ENCODE measurements at places on chromosomes 1 and 21.

- DNase-seq: no peak
Measured at GRCh38 chr1:175840787-175841186, 97.4 kb upstream of the TNR start.

GRCh38 chr1:26724118-26724517 lies 28.3 kb downstream of the ARID1A start:
- DNase-seq: no peak

- DNase-seq: no peak
Measured at GRCh38 chr1:154384650-154385489, 20.3 kb upstream of the IL6R start.

- no peak for DNase-seq
Measured at GRCh38 chr1:71167505-71167904, 86.7 kb upstream of the ZRANB2 start.

DNA sequence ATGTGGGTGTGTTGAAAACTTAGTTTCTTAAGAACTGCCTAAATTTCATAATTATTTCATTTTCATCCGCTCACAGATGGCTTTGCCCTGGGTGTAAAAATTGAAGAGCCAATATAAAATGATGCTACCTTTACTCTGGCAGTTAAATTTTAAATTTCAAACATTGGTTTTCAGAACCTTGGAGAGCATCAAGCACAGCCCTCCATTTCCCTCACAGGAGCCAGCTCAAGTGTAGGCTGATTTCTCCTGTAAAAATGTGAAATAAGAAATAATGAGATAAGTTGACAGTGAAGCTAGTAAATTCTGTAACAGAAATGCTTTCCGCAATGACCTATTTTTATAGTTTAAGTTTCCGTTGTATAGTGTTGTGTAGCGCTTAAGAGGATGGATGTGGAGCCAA lies 53.9 kb upstream of the AKT3 start:
- DNase-seq: no peak

- no peak for DNase-seq
Measured at GRCh38 chr1:26057189-26057588, 10.2 kb downstream of the TRIM63 start.

DNA sequence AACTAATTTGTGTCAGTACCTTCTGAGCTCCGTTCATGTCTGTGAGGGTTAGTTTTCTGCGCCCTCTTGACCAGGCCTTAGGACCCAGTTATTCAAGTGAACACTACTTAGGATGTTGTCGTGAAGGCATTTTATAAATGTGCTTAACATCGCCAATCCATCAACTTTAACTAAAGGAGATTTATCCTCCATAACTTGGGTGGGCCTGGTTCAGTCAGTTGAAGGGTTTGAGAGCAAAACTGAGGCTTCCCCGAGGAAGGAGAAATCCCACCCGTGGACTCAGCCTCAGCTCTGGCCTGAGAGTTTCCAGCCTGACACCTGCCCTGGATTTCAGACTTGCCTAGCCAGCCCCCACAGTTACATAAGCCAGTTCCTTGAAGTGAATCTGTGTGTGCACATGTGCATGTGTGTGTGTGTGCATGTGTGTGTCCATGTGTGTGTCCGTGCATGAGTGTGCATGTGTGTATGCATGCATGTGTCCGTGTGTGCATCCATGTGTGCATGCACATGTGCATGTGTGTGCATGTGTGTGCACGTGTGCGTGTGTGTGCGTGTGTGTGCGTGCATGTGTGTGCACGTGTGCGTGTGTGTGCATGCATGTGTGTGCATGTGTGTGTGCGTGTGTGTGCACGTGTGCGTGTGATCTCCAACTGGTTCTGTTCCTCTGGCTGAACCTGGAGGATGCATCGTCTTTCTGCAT lies 62.1 kb upstream of the PDE9A start:
- no peak for DNase-seq

DNA sequence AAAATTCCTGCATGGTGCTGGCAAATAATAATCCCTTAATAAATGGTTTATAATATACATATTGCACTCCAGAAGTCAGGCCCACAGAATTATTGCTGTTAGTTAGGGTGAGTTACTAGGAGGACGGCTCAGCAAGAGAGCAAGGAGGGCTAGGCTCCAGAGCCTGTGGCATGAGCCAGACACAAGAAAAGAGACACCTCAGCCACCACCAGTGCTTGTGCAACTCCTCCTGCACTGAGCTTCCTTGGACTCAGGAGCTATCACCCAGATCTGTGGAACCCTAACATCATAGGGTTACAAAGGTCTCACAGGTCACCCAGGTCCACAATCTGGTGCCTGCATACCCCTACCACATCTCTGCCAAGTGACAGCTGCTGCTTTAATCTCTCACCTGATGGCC lies 12.8 kb upstream of the LRRC8D start:
- no peak for DNase-seq

DNA sequence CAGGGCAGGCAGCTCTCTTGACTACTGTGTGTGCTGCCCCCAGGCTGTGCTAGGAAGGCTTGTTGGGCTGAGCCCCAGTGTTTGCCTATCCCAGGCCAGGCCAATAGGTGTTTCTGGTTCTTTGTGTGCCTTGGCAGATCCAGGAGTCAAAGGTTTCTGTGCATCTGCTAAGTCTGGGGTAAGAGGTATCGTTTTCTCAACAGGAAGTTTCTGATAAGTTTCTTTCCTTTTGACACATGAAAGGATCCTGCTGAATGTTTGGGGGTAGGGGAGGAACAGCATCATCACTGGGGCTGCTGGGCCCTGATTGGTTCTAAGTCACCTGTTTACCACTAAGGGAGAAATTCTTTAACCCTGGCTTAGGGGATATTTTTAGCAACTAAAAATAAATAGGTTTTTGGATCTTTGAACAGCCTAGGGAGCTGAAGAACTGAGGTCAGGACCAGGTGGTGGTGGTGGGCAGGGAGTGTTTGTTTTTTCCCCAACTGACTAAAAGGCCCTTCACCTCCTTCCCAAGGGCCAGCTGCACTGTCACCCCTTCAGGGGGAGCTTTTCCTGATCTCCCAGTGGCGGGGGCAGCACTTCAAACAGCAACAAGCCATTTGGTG lies 85.1 kb downstream of the KCNN3 start:
- DNase-seq: peak; percentile 35

GRCh38 chr1:194533641-194534040 lies 1347.2 kb upstream of the B3GALT2 start:
- no peak for DNase-seq

- no peak for DNase-seq
Measured at GRCh38 chr1:155324717-155325602, 4.3 kb downstream of the RUSC1 start.

DNA sequence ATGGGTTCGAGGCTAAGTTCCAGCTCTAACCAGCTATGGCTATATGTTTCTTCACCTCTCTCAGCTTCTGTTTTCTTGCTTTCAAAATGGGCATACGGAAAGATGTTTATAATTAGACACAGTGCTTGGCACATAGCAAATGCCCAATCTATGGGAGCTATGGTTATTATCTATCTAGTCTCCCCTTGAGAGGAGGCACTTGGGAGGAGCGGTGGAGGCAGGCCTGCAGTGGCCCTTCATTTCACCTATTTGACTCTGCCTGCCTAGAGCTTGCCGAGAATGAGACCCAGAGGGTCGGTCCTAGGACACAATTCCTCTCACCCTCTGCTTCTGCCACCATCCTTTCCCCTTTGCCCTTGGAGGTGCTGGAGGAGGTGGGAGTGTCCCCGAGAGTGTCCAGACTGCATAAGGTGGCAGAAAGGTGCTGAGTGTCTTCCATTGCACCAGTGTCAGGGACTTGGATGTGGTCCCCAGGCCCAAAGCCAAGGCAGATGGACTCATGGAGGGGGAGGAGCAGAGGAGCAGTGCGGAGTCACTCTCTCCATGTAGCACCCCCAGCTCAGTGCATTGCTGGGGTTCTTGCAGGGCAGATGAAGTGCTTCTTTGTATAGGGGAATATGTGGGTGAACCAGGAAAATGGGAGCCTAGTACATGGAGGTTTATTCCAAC lies 9.0 kb downstream of the LGR6 start:
- no peak for DNase-seq

DNA sequence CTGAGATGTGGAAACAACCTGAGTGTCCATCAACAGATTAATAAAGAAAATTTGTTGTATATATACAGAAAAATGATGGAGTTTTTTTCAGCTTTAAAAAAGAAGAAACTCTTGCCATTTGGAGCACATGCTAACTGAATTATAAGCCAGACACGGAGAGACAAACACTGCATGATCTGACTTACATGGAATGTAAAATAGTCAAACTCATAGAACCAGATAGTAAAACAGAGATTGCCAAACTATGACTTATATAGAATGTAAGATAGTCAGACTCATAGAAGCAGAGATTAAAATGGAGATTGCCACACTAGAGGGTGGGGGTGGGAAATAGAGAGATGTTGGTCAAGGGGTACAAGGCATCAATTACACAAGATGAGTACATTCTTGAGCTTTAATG lies 1786.6 kb downstream of the PLA2G4A start:
- no peak for DNase-seq

DNA sequence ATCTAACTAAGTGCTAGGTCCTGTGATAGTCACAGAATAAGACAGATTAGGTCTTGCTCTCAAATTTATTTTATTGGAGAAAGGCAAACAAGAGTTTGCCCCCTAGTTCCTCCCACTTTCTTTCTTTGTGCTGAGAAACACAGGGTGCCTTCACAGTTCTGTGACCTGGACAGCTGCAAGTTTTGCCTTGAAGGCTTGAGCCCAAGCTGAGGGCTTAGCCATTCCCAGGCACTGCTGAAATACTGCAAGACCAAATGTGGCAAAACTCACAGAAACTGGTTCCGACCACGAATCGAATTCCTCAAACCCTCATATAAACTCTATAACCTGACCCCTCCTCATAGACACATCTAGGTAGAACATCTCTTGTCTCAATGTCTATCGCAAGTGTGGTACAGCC lies 227.9 kb downstream of the RERE start:
- no peak for DNase-seq

GRCh38 chr1:41222496-41222895 lies 19.6 kb downstream of the SCMH1 start:
- DNase-seq: no peak

DNA sequence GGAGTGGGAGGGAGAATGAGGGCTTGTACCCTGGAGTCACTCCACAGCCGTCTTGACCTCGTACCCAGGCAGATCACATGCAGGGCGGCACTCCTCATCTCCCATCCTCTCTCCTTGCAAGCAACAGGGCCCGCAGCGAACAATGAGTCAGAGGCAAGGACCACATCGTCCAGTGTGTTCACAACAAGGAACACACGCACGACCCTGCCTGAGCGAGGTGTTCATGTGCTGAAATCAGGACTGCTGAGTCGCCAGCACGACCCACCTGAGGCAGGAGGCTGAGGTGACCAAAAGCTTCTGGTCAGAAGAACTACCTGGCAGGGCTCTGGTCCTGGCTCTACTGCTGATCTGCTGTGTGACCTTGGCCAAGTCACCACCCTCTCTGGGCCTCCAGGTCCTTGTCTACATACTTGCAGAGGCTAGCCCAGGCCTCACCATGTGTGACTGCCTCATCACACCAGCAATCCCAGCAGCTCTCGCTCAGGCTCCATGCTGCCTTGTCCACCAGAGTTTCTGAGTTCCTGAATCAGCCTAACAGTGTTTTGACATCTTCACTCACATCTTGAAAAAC lies 78.0 kb downstream of the SSBP3 start:
- no peak for DNase-seq

DNA sequence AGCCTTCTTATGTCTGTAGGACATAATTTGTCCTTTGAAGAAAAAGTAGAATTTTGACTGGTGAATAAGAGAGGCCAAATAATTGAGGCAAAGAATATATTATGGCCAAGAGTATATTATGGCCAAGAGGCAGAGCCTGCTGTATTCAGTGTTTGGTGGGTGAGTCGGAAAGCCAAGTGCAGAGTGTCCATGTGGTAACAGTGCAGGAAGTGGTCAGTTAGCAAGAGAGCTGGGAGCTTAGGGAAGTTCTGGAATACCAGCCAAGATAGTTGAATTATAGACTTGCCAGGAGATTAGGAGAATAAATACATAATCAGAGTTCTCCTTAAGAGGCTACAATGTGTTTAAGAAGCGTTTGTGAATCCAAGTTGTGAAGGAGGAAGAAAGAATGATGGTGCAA lies 131.5 kb upstream of the LMO4 start:
- DNase-seq: no peak
